NCI-H1436 treated with DMSO at 0.1 percent for 48 hours (cell line): ENCODE measurements at places on chromosomes 16 and 17.

DNA sequence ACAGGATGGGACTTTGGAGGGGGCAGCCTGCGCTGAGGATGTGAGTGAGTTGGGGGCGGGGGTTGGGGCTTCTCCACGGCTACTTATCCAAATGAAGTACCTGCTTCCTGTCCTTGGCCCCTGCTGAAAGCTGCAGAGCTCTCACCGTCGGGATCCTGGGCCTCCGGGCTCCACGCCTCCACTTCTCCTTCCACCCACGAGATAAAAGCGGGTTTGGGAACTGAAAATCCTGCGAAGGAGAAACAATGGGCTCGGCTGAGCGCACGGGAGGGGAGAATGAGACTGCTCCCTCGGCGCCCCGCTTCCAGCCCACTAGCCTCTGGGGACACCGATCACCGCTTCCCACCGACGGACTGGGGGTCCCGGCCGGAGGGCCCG, 486 bp downstream of the ZNF785 start:
- DNase-seq, result no peak

DNA sequence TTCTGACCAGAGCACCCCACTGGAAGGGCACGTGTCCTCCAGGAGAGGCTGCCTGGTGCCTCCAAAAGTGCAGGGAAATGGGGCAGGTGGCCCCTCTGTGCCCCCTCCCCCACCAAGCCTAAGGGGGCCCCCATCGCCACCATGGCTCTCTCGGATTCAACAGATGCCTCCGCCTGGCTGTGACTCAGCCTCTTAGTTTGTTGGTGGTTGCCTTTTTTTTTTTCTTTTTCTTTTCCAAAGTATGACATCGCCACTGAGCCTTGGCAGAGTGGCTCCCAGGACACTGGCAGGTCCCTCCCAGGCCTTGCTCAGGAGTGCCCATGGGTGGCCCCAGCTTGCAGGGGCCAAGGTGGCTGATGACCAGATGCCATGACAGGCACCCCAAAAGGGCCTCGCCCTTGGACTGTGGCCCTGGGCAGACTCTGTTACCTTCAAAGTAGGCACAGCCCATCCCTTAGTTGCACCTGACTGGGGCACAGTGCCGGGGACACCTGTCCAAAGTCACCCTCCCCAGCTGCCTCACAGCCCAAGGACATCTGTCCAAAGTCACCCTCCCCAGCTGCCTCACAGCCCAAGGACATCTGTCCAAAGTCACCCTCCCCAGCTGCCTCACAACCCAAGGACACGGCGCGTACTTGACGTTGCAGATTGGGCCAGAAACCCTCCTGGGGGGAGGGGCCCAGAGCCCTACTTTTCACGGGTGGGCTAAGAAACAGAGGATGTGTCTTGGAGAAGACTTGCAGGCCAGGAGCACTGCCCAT, 29.6 kb downstream of the NPTX1 start:
- DNase-seq, result no peak

DNA sequence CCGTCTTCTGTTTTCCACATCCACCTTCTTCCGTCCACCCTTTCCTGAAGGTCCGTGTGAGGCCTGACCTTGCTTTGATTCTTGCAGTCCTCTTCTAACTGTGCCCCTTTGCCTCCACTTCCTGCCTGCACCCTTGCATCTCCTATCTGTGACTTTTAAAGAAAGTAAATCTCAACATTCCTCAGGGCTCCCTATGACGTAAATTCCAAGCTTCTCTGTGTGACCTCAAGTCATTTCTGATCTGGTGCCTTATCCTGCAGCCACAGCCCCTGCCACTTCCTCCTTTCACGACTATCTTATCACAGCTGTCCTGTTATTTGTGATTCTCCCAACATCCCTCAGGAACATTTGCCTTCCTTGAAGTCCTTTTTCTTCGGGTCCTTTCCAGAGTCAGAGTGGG, 520.5 kb downstream of the CDH13 start:
- DNase-seq, result no peak

GRCh38 chr16:3157229-3158025, 22.6 kb downstream of the ZNF213 start:
- DNase-seq, result peak; percentile 51

DNA sequence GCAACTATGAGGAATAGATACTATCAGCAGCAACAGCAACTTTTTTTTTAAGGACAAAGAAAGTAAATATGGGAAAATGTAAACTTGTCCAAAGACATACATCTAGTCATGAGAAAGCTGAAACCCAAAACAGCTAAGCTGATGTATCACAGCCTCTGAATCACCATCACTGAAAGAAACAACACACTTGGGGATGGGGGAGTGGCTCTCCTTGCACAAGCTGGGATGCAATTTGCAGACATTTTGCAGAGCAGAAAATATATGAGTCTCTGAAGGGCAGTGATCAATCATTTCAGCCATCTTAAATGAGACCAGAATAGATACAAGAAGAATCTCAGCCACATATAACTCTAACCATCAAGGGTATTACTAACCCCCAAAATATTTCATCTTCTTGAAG, 79.1 kb downstream of the GRIN2A start:
- no peak for DNase-seq

- no peak for DNase-seq
Measured at GRCh38 chr16:84597931-84598351, 19.9 kb downstream of the COTL1 start.

DNA sequence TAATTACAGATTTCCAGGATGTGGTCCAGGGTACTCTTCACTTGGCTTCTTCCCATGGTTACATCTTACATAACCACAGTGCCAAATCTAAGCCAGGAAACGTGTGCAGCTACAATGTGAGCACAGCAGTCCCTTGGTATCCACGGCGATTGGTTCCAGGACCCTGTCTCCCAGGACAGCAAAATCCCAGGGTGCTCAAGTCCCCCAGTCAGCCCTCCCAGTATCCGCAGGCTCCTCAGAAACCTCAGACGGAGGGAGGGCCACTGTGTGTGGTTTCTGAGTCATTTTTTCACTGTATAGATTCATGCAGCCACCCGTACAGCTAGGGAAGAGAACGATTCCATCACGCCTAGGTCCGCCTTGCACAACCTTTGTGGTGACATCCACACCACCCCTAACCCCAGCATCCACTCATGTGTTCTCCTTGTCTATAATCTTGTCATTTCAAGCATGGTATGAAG, 11.1 kb upstream of the ATP2C2 start:
- DNase-seq, result no peak

- DNase-seq, result no peak
Measured at GRCh38 chr17:47120521-47121095, 68.5 kb downstream of the CDC27 start.

DNA sequence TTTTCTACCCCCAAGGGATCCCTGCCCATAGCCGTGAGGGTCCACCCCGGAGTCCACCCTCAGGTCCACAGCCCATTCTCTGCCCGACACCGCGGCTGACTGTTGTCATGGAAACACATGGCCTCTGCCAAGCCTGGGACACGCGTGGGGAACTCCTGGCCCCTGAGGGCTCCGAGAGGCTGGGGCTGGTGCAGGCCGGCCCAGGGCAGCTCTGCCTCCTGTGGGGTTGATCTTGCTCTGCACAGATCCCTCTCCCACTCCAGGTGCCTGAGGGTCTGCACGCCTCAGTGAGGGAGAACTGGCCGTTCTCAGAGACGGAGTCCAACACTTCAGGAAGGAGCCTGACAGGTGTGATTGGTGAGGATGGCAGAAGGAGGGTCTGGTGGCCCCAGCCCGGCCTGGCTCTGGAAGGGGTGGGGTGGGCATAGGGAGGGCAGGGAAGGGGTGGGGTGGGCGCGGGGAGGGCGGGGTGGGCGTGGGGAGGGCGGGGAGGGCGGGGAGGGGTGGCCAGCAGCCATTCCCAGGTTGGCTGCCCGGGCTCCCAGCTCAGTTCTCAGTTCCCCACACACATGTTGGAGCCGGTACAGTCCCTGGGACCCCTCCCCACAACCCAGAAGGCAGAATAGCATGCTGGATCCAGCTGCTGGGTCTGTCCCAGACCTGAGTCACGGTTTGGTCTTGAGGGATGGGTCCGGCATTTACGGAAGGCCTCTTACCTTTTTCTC, 6.4 kb downstream of the MRPL28 start:
- no peak for DNase-seq

- DNase-seq, result no peak
Measured at GRCh38 chr17:6711681-6712057, 1.5 kb downstream of the SLC13A5 start.

GRCh38 chr16:28058839-28059589, 4.5 kb downstream of the GSG1L start:
- DNase-seq, result no peak

DNA sequence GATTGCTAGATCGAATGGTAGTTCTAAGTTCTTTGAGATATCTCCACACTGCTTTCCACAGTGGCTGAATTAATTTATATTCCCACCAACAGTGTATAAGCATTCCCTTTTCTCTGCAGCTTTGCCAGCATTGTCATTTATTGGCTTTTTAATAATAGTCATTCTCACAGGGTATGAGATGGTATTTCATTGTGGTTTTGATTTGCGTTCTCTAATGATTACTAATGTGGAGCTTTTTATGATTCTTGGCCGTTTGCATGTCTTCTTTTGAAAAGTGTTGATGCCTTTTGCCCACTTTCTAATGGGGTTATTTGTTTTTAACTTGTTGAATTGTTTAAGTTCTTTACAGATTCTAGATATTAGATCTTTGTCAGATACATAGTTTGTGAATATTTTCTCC, 36.5 kb upstream of the BCAS3 start:
- DNase-seq, result no peak

DNA sequence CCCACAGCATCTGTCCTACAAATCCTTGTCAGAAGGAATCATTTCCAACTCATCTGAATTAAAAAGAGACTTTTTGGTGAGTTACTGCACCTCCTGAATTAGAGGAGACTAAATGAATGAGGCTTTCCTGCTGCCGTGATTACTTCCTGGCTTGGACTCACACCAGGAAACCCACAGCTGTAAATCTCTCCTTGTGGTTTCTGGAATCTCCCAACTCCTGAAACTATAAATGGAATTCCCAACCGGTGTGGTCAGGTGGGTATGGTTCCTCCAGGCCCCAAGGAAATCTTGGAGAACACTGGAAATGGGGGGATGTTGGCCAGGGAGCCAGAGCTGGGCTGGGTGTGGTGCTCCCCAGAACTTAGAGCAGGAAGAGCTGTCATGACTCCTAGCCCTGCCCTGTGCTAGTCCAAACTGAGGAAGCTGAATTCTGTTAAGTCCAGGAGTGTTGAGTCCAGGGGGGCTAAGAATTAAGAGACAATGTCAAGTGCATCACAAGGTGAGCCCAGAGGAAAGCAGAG, 216.4 kb downstream of the GSG1L start:
- DNase-seq, result no peak

GRCh38 chr17:44926821-44927525, 11.7 kb upstream of the GFAP start:
- DNase-seq, result no peak

DNA sequence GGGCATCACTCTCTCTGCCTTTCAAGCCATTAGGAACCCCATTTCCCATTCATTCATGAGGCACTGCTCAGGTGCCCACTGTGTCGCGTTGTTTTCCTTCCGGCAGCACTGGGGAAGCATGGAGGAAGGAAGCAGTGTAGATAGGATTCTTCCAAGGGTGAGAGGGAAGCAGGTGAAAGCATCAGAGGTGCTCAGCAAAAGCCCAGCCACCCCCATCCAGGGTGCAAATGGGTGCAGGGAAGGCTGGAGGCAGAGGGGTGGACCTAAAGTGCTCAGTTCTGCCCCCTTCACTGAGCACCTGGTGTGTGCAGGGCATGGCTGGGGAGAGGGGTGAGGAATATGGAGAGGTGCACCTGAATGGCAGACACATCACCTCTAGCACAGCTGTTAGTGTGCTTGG, 3.4 kb upstream of the NXPH3 start:
- DNase-seq, result no peak

- no peak for DNase-seq
Measured at GRCh38 chr17:12081720-12082119, 61.0 kb downstream of the MAP2K4 start.

- DNase-seq, result no peak
Measured at GRCh38 chr16:22813223-22813947, 577 bp upstream of the HS3ST2 start.

- no peak for DNase-seq
Measured at GRCh38 chr17:82444941-82445521, 5.5 kb downstream of the CYBC1 start.

DNA sequence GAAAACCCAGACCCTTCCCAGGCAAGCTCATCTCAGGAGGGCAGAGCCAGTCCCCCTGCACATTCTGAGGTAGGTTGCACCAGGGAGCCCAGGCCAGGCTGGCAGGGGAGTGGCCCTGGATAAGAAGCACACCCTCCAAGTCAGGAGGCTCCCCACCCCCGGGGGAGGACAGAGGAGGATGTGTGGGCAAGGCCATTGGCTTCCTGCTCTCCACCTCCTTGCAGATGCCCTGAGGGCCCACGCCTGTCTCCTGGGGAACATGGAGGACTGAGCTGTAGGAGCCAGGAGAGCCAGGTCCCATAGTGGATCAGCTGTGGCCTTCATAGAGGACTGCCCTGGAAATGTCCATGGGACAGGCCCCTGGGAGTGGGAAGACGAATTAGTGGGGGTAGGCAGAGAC, 126.7 kb downstream of the IRF8 start:
- DNase-seq, result no peak

DNA sequence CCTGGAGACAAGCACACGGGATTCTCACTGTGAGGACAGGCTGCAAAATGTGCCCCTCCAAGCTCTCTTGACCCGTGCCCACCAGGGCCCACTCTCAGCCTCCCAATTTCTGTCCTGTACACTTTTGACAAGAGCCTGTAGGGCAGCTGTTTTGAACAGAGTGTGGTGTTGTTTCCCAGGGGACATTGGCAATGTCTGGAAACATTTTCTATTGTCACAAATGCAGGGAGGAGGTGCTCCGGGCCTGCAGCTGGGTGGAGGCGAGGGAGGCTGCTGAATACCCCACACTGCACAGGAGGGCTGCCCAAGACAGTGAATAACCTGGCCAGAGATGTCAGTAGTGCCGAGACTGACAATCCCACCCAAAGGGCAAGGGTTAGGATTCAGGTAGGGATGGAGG, 10.5 kb downstream of the CEP295NL start:
- no peak for DNase-seq

DNA sequence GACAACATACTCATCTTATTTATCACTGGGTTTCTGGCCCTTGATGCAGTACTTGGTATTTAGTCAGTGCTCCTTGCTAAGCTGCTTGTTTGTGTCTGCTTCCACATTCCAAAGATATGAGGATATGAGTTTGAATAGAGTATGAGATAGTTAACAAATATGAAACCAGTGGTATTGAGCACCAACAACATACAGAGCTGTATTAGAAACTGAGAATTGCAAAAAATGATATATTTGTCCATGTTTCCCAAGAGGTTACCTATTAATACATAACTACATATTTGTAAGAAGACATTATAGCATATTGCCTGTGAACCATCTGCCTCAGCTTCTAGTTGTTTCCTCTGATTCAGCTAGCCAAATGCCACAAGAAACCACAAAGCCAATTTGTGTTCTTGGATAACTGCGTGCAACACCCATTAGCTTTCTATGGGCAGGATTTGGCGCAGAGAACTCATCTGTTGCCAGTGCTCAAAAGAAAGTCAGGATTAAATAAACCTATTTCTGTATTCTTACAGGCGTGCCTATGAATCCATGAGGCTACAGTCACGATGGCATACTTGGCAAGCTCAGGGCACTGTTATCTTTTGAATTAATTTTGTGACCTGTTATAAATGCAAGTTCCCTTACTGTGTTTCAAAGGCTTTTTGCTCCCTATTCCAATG, 194.4 kb downstream of the MAP2K6 start:
- no peak for DNase-seq
